Renal pelvis (tissue), 12 donors: ENCODE measurements at places on chromosomes 5 and 9. TPM values are rescaled to one million over a fixed set of nuclear protein-coding genes. Genes with fewer than 3 reads are reported as not detected.

GRCh38 chr9:8085986-8086385, 286.4 kb upstream of the DMAC1 start:
- no peak for DNase-seq

DNA sequence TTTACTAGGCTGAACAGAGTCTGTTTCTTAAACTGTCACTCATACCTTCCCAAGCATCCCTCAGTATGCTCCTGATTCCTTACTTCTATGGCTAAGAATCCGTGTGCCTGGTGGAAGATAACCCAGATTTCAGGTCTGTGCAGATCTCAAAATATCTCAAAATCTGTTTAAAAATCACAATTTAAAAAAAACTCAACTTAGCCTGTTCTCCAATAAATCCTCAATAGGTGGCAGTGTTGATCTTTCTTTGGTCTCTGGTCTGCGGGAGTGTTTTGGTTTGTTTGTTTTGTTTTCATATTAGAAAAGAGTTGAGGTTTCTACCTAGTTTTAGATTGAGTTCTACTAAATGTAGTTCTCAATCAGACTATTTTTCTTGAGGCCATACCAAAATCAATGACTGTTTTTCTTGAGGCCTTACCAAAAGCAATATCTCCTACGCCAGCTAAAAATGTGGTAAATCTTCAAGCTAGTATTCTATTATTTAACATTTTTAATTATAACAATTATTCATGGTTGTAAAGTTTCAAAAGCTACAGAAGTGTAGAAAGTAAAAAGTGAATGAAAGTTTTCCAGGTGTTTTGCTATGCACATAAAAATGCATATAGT, 57.9 kb downstream of the TGFBR1 start:
- DNase-seq = peak; percentile 48

Gene WDR38
- 0.44 TPM for polyA plus RNA-seq

Gene PCDHA7
- polyA plus RNA-seq = 0.47 TPM

DNA sequence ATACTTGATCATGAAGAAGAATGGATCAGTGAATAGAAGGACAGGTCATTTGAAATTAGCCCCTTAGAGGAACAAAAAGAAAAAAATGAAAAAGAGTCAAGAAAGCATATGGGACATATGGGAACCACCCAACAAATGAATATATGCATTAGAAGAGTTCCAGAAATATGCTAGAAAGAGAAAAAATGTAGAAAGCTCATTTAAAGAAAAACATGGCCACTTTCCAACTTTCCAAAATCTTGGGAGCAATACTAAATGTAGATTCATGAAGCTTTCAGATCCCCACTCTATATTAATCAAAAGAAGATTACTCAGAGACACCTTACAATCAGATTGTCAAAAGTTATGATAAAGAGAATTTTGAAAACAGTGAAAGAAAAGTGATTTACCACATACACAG, 334.8 kb upstream of the NMUR2 start:
- no peak for DNase-seq

DNA sequence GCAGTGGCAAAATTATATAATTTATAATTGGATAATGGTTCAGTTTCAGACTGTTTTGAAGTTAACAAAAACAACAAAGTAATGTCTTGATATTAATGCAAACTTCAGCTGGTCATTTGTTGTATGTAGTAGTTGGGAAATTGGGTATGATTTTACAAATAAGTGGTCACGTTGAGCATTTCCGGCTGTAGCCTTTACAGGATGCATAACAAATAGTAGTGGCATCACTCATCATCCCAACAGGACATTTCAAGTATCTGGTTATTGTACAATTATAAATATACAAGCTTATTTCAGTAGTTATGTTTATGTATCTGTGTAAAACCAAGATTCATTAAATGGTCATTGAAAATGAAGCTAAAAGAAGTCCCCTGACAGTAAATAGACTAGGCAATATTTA, 72.9 kb downstream of the SMIM15 start:
- DNase-seq = no peak

GRCh38 chr5:93580927-93581445, at the start of gene NR2F1-AS1:
TSS of gene NR2F1-AS1 (minus strand) at chr5:93581219.
- DNase-seq = no peak

Gene HMMR
- 18.8 TPM for polyA plus RNA-seq

GRCh38 chr5:178502401-178503100, 87.6 kb downstream of the COL23A1 start:
- DNase-seq = no peak

GRCh38 chr5:58565033-58565432, 17.8 kb upstream of the RAB3C start:
- DNase-seq = no peak

DNA sequence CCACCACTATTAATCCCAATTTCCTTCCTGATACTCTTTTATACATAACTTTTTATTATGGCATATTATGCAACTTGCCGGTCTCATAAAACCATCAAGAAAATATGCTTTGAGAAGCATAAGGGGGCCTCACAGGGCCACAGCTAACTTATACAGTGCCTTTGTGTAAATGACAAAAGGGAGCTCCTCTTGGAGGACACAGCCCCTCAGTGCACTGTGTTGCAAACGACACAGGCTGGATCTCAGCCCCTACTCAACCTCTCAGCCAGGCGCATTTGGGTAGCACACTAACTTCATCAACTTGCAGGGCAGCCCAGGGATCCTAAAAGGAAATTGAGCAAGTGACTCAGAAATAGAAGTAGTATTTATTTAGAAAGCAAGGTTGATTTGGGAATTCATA, 35.4 kb downstream of the RIGI start:
- peak; percentile 29 for DNase-seq

- no peak for DNase-seq
These were observed 12.8 kb downstream of the CEP78 start for GRCh38 chr9:78248635-78249034.

DNA sequence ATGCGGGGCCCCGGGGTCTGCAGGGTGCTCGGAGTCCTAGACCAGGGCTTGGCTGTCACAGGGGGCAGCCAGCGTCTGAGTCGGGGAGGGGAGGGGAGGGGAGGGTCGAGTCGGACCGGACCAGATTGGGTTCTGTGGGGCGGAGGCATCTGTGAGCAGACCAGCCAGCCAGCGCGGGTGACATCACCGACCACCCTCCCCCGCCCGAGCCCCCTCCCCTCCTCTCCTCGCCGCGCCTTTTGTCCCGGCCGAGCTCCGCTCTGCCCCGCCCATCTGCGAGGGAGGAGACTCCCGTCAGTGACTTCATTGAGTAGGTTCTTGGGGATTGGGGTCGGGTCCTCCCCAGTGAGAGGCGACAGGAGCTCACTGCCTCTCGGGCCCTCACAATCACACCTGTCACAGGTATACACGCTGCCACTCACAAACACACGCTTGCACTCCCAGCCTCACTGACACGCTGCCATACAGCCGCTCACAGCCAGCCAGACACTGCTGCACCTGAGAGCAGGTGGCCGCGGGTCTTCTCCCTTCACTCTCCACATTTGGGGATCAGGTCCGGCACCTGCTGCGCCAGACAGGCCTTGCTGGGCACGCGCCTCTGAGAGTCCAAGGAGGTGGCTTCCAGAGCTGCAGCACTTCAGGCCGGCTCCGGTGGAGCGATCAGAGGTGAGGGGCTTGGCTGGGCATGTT, 546 bp downstream of the DNAJB5 start:
- peak; percentile 86 for DNase-seq

Gene VCAN
- 362 TPM for polyA plus RNA-seq

Gene DMAC1
- 83.3 TPM for polyA plus RNA-seq

- DNase-seq = no peak
These were observed 834.5 kb downstream of the PTPRD start for GRCh38 chr9:9778293-9778692.

GRCh38 chr9:72173080-72173479, 23.8 kb downstream of the GDA start:
- no peak for DNase-seq

Gene LECT2
- 4.1 TPM for polyA plus RNA-seq

GRCh38 chr5:82403026-82403425, 124.9 kb upstream of the RPS23 start:
- DNase-seq = no peak

GRCh38 chr5:74866596-74867162, 492 bp upstream of the FAM169A start:
- DNase-seq = no peak

Gene ARL14EPL
- not detected for polyA plus RNA-seq

- DNase-seq = no peak
These were observed 163.1 kb upstream of the TLE4 start for GRCh38 chr9:79408617-79409016.

Gene ALDH7A1
- 146 TPM for polyA plus RNA-seq

Gene ESM1
- polyA plus RNA-seq = 8.3 TPM
